Stimulated activated CD4-positive, alpha-beta T cell treated with anti-CD3 and anti-CD28 coated beads, TNF-alpha, amount 100 ng/mL, for 48 hours (primary cell): ENCODE measurements at places on chromosomes 3 and 15.

- DNase-seq = no peak
Observed at GRCh38 chr3:72259755-72260587, 475.0 kb upstream of the PROK2 start.

- DNase-seq = no peak
Observed at GRCh38 chr3:123313889-123314288, 112.1 kb downstream of the SEC22A start.

- no peak for DNase-seq
Observed at GRCh38 chr3:161914703-161915417, 418.3 kb downstream of the OTOL1 start.

- no peak for DNase-seq
Observed at GRCh38 chr3:156867920-156868319, 41.8 kb downstream of the LEKR1 start.

- DNase-seq = no peak
Observed at GRCh38 chr15:99104788-99105513, at the start of gene SYNM. Gene SYNM, plus strand, starts transcription at chr15:99105080. Its CDS starts 120 bp downstream, at chr15:99105200.

DNA sequence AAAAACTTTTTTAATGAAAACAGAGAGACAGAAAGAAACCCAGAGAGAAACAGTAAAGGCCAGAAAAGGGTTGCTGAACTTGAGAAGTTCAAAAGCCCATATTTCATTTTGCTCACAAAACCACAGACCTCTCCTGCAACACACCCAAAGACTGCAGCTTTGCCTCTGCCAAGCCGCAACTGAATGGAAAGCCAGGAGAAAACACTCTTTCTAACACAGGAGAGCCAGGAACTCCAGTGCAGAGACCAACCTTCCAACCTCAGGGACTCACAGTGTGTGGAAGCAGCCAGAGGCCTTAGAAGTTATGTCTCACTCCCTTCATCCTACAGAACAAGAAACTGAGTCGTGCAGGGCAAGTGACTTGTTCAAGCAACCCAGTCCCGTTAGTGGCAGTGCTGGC lies 163.1 kb upstream of the HES1 start:
- no peak for DNase-seq

GRCh38 chr15:68028137-68028887 lies 25.8 kb upstream of the PIAS1 start:
- no peak for DNase-seq

DNA sequence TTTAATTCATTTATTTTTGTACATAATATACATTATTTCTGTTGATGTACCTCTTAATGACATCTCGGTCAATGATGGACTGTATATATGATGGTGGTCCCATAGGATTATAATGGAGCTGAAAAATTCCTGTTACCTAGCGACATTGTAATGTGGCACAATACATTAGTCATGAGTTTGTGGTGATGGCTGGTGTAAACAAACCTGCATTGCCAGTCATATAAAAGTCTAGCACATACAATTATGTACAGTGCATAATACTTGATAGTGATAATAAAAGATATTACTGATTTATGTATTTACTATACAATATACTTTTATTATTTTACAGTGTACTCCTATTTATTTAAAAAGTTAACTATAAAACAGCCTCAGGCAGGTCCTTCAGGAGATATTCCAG lies 15.1 kb downstream of the TTC14 start:
- no peak for DNase-seq

GRCh38 chr3:10194328-10195071 lies 29.8 kb downstream of the IRAK2 start:
- DNase-seq = no peak

GRCh38 chr15:92882697-92883162 lies 17.4 kb upstream of the CHD2 start:
- no peak for DNase-seq

DNA sequence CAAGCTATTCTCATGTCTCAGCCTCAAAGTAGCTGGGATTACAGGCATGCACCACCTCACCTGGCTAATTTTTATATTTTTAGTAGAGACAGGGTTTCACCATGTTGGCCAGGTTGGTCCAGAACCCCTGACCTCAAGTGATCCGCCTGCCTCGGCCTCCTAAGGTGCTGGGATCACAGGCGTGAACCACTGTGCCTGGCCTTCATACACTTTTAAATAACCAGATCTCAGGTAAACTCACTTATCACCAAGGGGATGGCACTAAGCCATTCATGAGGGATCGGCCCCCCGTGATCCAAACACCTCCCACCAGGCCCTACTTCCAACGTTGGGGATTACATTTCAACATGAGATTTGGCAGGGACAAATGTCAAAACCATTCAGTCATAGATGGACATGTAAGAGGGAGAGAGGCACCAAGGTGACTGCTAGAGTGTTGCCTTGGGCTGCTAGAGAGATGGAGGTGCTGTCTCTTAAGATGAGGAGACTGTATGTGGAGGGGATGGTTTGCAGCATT lies 13.3 kb upstream of the DOCK3 start:
- DNase-seq = no peak

DNA sequence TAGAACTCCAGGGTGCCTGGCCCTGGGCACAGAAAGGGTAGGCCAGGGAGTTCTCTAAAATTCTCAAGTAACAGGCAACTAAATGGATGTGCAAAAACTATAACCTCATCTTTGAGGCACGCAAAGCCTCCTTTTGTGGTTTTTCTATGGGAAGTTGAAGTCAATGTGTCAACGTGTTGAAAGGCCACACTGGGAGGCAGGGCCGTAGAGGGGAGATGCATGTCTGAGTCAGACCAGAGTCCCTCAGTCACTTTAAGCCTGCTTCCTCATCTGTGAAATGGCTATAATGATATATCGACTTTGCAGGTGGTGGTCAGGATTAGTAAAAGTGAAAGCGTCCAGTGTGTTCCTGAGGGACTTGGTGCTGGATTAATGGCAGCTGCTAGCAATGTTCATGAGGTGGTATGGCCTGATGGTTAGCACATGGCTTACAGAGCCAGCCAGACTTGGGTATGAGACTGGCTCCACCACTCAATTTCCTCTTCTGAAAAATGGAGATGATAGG lies 17.0 kb downstream of the TGM5 start:
- no peak for DNase-seq

GRCh38 chr3:158792709-158793108 lies 9.1 kb upstream of the MFSD1 start:
- no peak for DNase-seq

DNA sequence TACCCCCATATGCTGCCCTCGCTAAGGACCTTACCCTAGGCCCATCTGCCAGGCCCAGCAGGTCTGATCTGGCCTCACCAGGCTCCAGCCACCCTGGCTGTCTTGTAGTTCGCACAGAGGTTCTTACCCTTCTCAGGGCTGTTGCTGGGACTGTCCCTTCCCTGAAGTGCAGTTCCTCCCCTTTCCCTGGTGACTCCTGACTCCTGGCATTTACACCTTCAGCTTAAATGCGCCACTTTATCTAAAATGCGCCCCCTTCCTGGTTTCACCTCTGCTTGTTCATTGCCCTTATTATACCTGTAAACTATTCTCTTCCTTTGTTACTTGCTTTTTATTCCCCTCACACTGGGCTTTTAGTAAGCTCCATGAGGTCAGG lies 835 bp upstream of the TTLL3 start:
- no peak for DNase-seq

- no peak for DNase-seq
Observed at GRCh38 chr3:117200962-117201361, 491.4 kb downstream of the TUSC7 start.

- no peak for DNase-seq
Observed at GRCh38 chr3:47012342-47013230, 33.1 kb downstream of the NBEAL2 start.

- DNase-seq = no peak
Observed at GRCh38 chr3:113867506-113867905, 28.9 kb downstream of the GRAMD1C start.

DNA sequence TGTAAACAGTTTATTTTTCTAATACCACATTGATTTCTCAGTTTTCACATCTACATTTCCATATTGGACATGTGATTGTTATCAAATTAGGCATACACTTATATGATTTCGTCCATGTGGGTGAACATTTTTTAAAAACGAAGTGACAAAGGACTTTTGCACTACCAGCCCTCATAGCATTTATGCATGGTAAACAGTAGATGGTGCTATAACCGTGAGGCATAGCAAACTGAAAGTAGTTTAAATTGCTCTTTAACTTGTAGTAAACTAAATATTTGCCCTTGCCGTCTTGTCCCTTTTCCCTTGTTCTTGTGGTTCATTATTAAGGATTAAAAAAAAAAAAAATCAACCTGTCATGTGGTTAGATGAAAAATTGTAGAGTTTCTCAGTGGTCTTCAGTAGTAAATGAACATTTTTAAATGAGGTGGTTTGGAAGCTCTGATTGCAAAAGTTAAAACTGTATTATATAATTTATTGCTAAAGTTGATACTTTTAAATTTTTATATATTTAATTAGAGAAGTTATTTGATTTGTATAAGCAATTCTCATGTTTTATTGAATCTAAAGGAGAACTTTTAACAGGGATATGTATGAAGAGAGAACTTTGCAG lies 24.0 kb downstream of the STX19 start:
- no peak for DNase-seq

DNA sequence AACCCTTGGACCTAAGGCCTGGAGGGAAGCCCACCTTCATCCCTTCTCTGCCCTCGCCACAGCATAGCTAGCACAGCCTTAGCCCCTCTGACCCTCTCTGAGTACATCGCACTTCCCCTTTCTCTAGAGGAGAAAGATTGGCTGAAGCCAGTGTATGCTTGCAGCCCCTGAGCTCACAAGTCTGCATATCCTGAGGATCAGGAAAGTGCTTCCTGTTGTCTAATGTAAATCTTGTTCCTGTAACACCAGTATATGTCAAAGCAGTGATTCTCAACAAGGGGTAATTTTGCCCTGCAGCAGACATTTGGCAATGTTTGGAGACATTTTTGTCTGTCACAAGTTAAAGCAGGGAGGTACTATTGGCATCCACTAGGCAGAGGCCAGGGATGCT lies 2.2 kb upstream of the PRKCD start:
- DNase-seq = no peak

- no peak for DNase-seq
Observed at GRCh38 chr3:184443364-184443763, 63.5 kb downstream of the CHRD start.

- DNase-seq = no peak
Observed at GRCh38 chr15:38631119-38632075, 66.8 kb upstream of the RASGRP1 start.

- no peak for DNase-seq
Observed at GRCh38 chr15:26867200-26868007, 542 bp downstream of the GABRA5 start.

- no peak for DNase-seq
Observed at GRCh38 chr15:58490888-58491473, 59.2 kb downstream of the LIPC start.

- no peak for DNase-seq
Observed at GRCh38 chr3:189766416-189766815, 135.2 kb downstream of the TP63 start.

DNA sequence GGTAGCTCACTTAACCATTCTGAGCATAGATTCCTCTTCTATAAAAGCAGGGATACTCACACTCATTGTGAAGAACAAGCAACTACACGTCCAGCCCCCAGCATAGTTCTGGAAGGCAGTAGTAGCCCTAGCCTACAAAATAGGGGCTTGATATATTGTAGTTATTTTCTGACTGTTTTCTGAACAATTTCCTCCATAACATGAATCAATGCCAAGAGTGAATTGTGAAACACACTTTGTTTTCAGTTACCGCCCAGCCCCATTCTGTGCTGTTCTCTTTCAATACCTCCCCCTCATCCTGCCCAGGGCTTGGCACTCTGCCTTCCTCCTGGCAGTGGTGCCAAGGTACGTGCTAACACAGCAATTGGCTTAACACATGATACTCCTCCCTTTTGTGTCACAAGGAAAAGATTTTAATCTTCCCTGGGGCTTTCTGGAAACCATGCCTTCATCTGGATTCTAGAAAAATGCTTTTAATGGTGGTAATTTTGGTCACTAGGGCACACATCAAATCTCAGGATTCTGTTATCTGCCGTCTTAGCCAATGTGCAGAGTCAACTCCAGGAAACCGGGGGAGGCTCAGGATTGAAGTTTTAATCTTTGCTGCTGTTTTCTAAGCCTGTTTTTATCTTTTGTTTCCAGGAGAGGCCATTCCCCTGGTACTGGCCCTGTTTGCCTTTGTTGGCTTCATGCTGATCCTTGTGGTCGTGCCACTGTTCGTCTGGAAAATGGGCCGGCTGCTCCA lies 37.2 kb downstream of the IL20RB start:
- DNase-seq = no peak

DNA sequence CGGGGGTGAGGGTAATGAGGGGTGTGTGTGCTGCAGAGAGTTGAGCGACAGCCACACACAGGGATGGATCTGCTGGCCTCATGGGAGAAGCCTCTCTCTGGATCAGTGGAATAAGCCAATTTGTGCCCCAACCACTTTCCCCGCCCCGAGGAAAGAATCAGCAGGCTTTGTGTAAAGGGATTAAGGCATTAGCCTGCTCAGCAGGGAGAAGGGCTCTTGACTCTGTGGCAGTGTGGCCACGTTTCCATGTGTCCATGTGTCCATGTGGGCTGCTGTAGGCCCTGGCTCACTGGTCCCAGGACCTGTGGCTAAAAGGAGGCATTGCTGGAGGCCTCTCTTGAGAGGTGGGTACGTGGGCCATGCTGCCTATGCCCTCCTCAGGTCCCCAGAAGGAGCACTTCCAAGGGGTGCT lies 104.7 kb downstream of the HMG20A start:
- DNase-seq = no peak

GRCh38 chr3:186869253-186870100 lies 27.0 kb downstream of the ADIPOQ start:
- DNase-seq = no peak

- DNase-seq = no peak
Observed at GRCh38 chr3:171456765-171457606, 3.2 kb downstream of the TNIK start.

GRCh38 chr15:85763673-85764633 lies 30.8 kb downstream of the KLHL25 start:
- DNase-seq = no peak

- DNase-seq = no peak
Observed at GRCh38 chr3:186879781-186880180, 37.3 kb downstream of the ADIPOQ start.

DNA sequence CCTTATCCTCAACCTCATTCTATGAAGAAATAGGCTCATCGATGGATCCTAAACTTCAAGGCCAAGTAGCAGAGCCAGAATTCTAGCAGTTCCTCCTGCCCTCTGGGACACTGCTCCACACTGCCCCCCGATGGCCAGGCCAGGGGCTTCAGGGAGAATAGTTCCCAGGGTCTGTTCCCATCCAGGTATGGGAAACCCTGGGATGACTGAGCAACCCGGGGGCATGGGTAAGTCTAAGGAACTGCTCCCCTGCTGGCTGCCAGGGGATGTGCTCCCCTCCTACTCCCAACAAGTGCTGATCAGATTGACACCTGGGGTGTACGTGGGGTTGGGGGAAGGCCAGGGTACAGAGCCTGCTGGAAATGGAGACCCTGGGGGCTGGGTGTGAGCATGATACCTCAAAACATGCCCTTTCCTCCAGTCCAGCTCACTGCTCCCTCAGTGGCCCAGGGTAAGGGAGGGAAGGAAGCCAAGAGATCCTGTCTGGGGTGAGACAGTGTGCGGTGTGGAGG lies 7.6 kb downstream of the ULK3 start:
- DNase-seq = peak; percentile 31

DNA sequence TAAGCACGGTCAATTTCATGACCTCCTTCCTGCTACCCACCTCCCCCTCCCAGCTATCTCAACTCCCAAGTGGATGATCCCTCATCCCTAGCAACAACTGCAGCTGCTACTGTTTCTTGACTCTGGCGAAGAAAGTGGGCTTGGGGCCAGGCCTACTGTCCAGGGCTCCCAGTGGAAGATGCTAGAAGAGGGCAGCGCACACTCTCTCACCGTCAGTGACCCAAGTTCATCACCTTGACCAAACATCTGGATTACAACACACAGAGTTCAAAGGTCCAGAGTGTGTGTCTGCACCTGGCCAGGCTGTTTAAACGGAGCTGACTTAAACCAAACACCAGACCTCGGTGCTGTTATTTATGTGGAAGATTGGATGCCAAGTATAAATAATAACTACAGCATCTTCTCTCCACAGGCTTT lies 385.6 kb downstream of the SHQ1 start:
- DNase-seq = no peak
